CD4-positive, alpha-beta T cell treated with Interleukin-12 subunit alpha and Interleukin-12 subunit beta, for 1 hour (primary cell): ENCODE measurements at places on chromosomes 7 and 10.

GRCh38 chr7:90621125-90621746 lies 25.1 kb downstream of the CDK14 start:
- no peak for DNase-seq

DNA sequence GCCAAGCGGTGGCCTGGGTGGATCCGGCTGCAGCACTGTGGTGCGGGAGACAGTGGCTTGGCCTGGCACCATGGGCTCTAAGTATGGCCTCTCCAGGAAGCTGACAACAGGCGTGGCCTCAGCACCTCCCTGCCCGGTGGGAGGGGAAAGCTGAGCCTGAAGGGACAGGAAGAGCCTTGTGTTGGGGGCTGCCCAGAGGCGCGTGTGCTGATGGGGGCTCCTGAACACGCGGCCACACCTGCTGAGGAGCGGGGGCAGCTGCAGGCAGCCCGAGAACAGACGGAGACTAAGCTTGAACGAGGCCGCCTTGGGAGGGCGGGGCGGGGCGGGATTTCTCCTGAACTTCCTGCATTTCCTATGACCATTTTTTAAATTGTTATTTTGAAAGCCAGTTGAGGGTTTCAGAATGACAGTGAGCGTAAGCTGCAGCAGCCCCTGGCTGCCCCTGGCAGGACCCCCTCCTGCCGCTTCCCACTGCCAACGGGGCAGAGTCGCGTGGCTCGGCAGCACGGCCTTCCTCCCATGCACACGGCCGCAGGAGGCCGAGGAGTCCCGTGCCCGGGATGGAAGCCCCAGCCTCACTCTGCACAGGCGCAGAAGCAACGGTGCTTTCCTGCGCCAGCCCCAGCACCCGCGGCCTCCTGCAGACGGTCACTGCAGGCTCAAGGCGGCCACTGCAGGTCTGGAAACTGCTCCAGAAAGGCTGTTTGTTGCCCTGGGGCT lies 43.2 kb downstream of the DPYSL4 start:
- DNase-seq: peak; percentile 44

- DNase-seq: no peak
These were observed 38.7 kb upstream of the NRBF2 start for GRCh38 chr10:63094405-63094804.

DNA sequence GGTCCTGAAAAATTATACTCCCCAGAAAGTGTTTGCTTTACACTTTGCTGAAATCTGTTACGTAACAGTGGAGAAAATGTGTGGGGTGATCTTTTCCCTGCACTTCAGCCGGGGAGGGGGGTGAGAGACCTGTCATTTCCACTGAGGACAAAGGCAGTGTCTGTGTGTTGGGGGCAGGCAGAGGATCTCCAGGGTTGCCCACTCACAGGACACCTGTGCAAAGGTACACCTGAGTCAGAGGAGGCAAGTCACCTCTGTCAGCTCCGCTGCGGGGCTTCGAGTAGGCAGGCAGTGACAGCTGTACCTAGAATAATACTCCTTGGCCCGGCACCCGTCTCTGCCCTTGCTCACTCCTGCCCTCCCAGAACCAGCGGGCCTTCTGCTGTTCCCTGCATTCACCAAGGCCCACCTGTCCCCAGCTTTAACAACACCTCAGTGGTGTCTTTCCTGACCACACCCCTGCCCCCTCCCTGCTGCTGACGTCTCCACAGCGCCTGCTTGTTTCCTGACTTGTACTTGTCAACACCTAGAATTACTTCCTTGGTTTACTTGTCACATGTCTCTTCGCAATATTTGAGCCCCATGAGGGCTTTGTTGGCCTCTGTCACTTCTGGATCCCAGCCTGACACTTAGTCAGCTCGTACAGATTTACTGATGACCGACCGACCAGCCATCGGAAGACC lies 159.2 kb downstream of the NEURL1 start:
- DNase-seq: no peak

DNA sequence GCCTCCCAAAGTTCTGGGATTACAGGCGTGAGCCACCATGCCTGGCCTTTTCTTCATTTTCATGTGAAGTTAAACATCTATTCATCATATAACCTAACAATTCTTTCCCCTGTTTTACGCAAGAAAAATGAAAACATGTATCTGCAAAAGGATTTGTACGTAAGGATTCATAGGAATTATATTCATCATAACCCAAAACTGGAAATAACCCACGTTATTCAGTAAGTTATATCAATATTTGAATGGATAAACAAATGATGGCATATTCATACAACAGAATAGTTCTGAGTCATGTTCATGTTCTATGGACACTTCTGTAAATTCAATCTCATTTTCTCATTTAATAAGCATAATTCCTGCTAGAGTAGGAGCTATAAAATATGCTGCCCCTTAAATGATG lies 35.2 kb upstream of the CAV2 start:
- DNase-seq: no peak

GRCh38 chr10:93080350-93081046 lies 6.8 kb downstream of the CYP26A1 start:
- DNase-seq: peak; percentile 49

DNA sequence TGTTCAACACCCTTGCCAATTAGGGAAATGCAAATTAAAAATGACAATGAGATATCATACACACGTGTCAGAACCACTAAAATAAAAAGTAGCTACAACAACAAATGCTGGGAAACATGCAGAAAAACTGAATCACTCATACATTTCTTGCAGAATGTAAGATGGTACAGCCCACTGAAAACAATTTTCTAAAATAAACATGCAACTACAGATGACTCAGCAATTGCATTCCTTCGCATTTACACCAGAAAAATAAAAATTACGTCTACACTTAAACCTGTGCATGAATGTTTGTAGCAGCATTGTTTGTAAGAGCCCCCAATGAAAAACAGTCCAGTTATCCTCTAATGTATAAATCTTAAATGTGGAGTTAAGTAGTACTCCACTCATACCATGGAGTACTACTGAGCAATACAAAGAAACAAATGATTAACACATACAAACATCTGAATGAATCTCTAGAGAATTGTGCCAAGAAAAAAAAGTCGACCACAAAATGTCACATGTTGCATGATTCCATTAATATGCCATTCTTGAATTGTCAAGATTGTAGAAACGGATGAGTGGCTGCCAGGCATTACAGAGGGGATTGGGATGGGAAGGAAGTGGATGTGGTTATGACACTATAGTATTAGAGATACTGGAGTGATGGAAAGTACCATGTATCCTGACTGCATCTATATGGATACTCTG lies 134.6 kb upstream of the NPSR1 start:
- no peak for DNase-seq

GRCh38 chr7:47565640-47566250 lies 16.2 kb downstream of the TNS3 start:
- DNase-seq: no peak

DNA sequence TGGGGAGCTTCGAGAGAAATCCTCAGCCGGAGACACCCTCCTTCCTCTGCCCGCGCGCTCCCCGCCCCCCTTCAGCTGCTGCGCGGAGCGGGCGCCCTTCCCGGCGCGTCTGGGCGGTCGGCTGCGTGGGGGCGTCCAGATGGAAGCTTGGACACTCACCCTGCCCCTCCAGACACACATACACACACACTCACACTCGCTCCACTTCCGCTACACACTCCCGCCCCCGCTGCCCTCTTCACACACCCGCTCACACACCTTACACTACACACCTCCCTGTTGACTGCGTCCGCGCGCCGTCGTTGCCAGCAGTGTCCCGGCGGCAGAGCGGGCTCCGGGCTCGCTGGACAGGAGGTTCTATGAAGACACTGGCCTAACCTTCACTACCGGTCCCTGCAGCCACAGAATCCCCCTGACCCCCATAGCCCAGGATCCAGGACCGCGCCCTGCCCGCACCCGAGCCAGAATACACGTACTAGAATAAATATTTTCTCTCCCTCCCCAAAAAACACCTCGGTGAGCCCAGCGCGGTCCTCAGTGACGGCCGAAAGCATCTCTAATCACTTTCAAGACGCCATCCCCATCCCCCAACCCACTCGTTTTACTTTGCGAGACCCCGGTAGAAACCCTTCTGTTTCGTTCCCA lies 1.1 kb upstream of the EGR2 start:
- DNase-seq: no peak

DNA sequence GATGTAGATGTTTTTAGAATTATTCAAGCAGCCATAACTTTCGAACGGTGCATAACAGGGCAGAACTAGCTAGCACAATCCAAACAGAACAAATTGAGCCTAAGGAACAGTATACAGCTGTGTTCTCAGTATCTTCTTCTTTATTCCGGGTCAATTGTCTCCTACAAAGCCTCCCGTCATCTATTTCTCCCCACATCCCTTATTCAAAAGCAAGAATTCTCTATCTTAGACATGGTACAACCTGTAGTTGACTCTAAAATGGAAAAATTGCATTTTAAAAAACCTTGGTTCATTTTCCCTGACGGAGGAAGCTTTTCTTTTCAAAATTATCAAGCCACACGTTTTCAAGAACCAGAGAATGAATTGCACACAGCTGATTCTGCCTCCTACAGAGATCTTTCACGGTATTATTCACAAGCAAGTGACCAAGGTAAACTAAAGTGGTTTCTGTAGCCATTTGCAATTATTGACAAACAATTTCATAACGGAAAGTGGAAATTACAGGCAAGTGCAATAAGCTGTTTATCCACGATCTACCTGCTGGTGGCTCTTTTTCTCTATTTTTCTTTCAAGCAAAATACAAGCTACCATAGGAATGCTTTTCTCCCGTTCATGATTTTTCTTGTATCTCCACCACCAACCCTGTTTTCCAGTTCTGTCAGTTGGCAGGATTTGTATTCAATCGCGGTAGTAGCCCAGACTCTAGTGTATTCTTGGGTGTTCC lies 2.3 kb downstream of the GRM8 start:
- DNase-seq: no peak

- DNase-seq: peak; percentile 31
These were observed 88.2 kb upstream of the AFAP1L2 start for GRCh38 chr10:114492351-114493037.

DNA sequence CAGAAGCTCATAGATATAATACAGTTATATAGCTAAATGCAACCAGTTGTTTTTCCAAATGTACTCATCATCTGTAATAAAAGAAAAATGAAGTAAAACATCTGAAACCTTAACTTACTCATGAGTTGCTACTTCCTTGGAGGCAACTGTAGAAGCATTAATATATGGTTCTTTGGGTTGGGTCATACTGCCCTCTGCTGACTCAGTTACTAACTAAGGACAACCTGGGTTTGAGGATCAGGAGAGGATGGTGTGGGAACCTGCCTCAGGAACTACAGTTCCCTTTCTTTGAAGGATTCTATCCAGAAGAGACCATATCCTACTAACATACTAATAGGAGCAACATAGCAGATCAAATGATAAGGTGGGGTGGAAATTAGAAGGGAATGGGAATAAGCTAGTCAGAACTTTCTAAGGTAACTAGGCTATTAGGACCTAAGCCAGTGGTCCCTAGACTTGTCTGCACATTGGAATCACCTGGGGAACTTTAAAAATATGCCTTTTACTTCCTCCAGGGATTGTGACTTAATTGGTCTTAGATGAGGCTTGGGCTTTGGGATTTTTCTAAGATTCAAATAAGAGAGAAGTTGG lies 20.7 kb downstream of the COX15 start:
- peak; percentile 39 for DNase-seq

DNA sequence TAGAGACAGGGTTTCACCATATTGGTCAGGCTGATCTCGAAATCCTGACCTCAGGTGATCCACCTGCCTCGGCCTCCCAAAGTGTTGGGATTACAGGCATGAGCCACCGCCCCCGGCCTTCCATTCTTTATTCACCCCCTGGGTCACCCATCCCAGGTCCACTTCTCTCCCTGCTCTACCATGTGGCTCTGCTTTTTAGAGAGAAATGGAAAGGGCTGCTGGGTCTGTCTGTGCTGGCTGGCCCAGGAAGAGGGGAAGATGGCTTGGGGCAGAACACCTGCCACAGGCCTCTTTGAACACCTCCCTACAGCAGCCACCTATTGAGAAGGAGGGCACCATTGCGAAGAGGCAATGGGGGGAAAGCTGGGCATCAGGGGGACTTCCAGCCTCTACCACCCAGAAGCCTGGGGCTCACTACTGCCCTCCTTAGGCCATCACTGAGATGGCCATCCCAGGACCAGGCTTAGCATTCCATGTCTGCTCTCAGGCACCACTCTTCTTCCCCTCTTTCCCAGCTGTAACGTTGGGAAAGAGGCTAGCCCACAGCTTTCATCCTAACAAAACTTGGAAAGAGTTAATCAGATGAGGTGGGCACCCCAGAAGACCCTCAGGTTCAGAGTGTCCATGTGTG lies 256.3 kb downstream of the GRID1 start:
- no peak for DNase-seq

DNA sequence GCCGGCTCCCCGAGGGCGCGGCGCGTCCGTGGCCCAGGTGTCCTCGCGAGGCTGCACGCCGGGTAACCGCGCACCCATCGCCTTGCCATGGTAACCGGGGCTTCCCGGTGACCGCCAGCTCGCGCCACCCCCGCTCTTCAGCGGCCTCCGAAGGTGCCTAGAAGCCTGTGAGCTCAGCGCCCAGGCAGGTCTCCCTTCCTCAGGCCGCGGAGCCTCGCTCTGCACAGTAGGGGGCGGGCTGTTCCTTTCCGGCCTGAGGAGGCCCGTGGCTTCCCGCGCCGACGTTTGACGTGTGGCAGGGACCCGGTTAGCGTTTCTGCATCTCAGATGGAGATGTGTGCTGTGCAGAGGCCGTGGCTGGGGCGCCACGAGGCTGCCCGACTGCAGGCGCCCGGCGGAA lies 117.1 kb downstream of the DYNC2I1 start:
- DNase-seq: peak; percentile 48

- DNase-seq: no peak
These were observed 22.5 kb downstream of the HHEX start for GRCh38 chr10:92712016-92712889.

GRCh38 chr7:135291809-135292253 lies 58.2 kb downstream of the STRA8 start:
- no peak for DNase-seq

- DNase-seq: no peak
These were observed 9.7 kb downstream of the BAMBI start for GRCh38 chr10:28686835-28687682.

DNA sequence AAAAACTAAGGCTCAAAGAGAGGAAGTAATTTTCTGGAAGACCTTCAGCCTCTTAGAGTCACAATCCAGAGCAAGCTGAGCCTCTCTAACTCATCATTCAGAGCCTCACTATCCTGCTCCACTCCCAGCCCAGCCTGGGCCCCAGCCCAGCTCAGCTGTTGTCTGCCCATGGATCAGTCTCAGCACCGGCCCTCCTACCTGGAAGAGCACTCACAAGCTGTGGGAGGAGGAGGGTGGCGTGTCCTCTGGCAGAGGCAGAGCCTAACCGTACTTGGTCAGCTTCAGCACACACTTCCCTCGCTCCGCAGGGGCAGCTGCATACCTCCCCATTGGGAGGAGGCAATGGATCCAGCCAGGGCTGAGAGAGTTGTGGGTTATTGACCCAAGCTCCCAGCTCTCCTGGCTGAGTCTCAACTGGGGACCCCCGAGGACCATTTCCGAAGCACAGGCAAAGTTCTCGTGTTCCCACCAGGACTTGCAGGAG lies 66.7 kb upstream of the GPR26 start:
- DNase-seq: no peak

DNA sequence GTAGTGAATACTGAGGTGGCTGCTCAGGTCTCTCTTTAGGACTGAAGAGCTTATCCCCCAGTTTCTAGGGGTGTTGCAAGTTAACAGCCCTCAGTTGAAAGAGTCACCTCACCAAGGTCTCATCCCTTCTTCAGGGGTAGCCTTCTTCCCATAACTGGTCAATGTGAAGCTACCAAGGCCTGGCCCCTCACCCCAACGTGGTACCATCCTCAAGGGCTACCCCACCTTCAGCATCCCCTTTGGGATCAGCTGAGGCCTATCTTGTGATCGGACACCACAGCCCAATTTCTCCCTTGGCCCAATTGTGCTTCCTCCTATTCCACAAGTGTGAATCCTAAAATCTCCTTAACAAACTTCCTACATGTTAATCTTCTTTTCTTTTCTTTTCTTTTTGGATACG lies 289.5 kb upstream of the MKLN1 start:
- DNase-seq: no peak
